Neural progenitor cell (in vitro differentiated cells): ENCODE measurements at places on chromosomes 13 and 19.
A peak's percentile ranks its signal among the peaks of the same experiment; 100 is the strongest.

GRCh38 chr19:3479177-3479833, 1.0 kb downstream of the SMIM24 start:
- peak; percentile 66 for DNase-seq

GRCh38 chr13:73372666-73373627, 314.1 kb downstream of the KLF5 start:
- no peak for DNase-seq

DNA sequence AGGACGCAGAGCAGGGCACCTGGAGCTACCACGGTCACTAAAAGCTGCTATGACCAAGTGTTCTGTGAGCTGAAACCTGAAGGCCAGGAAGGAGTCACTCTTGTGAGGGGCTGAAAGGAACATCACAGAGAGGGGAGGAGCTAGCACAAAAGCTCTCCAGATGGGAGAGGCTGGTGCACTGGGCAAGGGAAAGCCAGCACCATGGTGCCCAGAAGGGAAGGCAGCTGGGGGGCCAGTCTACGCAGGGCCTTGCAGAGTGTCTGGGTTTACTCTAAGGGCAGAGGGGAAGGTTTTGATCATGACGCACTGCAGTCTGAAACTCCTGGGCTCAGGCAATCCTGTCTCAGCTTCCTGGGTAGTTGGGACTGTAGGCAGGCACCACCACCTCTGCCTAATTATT, 4.1 kb upstream of the ZNF580 start:
- no peak for DNase-seq

- DNase-seq: no peak
These were observed 4.8 kb downstream of the SYNGR4 start for GRCh38 chr19:48368936-48369335.

DNA sequence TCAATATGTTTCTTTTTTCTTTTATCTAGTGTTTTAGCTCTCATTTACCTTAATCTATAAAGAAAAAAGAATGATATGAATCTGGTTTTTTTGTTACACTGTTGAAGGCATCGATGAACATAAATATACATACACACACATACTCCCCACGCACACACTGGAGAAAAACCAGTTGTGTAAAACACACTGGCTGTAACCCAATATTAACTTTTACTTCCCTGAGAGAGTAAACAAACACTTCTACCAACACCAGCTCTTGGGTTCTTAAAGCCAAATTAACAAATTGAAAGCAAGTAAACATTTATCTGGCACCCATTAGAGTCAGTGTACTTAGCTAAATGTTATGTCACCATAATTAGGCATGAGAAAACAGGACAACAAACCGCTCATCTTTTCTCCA, 145.7 kb downstream of the ABCC4 start:
- no peak for DNase-seq

- no peak for DNase-seq
These were observed 34.5 kb upstream of the GAS6 start for GRCh38 chr13:113898391-113898790.

DNA sequence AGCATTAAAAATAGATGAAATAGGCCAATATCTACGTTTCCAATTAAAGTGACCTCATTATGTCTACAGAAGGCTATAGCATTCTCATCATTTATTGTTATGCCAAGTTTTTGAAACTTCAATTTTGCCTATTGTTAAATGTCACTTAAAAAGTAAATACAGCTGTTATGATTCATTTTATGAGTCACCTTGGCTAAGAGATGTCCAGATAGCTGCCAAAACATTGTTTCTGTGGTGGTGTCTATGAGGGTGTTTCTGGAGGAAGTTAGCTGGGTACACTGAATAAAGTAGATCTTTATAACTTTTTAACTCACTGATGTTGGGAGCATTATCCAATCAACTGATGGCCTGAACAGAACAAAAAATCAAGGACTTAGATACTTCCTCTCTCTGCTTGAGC, 1209.7 kb upstream of the PCDH9 start:
- DNase-seq: no peak

DNA sequence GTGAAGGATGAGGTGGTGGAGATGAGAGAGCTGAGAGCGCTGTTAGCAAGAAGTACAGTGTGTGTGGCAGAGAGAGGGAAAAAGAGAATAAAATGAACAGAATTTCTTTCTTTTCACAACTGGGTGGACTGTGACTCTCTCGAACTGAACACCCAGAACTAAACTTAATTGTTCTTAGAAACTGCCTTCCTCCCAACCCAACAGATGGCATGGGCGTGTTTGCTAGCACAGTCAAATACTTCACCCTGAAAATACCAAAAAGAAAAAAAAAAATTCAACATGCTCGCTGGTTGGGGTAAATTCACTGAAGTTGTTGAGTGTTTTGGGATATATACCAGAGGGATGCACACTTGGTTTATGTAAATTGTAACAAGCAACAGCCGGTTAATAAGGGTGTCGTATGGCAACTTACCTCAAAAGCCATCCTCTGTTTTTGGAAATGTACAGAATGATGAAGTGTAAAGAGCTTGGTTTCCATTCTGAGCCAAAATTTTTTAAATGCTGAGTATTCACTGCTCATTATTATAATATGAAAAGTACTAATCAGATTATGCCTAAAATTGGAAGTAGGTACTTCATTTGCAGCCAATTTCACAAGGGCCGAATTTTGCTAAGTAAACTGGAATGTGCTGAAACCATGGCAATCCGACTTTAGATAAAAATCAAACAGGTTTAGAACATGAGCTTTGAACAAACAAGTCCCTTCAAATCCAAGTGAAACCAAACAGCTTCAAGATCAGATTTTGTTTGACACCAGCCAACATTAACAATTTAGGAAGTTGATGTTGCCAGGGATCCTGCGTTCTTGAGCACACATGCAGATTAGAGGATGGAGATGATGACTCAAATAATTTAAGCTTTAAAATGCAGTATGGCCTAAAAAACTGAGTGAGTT, 115.8 kb downstream of the ZIC5 start:
- no peak for DNase-seq

DNA sequence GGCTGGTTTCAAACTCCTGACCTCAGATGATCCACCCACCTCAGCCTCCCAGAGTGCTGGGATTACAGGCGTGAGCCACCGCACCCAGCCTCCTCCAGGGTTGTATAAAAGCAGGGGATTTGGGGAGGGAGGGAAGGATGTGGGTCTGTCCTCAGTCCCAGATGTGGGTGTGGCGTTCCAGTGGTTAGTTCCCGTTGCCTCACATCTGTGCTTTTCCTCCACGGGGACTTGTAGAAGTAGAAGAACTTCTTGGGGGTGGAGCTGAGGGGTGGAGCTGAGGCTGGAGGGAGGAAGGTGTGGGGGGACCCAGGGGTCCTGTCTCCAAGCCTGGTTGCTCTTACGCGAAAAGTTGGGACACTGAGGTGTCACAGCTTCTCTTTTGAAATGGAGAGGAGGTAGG, 514 bp upstream of the MCEMP1 start:
- no peak for DNase-seq

- DNase-seq: peak; percentile 36
These were observed 2.7 kb downstream of the TPM4 start for GRCh38 chr19:16078759-16079707.

DNA sequence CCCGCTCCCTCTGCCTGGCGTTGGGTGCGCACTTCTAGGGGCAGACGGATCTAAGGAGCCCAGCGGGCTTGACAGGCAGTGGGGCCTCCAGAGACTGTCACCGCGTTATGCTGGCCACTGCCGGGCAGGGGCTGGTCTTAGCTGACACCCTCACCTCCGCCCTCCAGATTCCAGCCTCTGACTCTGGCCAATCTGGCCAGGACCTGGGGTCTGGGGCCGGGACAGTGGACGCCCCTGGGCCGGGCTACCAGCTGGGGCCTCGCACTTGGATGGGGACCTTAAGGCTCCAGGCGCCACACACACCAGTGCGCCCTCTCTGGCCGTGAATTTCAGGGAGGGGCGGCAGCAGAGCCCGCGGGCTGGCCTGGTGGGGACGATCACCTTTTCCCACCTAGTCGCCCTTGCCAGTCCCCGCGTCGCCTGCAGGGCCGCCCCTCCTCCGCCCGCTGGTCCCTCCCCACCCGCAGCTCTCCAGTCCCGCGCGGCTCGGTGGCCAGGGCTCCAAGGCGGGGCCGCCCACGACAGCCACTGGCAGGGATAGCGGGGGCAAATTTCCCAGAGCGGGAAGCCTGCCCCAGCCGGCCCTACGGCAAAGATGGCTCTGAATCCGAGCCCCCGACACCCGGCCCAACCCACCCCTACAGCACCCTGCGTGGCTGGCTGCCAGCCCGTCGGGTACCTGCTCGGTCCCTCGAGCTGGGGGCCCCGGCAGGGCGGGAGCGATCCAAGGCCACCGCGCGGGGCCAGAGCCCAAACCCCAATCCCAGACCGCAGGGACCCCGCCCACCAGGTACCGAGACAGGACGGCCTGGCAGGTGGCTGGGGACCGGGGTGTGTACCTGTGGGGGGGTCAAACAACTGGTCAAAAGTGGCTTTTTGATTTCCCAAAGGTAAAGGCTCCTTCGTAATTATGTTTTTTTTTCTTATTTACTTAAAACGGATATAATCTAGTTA, 6.1 kb upstream of the ZNF98 start:
- DNase-seq: no peak

- DNase-seq: no peak
These were observed 49.3 kb upstream of the TUBGCP3 start for GRCh38 chr13:112637017-112637801.

GRCh38 chr13:48539550-48539949, 6.7 kb upstream of the RCBTB2 start:
- no peak for DNase-seq

DNA sequence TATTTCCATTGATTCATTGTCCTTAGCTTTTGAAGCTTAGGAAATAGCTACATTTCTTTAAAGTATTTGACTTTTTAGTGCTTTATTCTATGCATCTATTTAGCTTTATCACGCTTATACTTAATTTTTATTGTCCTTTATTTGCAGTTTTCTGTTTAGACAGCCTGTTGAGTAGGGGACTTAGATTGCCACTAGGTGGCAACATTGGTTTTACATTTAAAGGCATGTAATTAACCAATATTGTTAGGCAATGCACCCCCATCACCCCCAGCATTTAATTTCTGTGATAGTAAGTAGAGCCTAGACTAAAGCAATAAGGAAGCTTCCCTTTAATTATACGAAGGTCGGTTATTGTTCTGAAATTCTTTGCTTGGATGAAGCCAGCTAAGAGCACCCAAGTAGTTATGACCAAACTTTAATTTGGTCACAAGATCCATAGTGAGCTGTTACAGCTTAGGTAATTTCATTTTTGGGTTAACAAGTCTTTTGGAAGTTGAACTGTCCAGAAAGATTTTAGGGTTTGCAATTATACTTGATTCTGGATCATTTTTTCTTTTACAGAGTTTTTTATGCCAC, 36.5 kb downstream of the B3GLCT start:
- DNase-seq: peak; percentile 67

DNA sequence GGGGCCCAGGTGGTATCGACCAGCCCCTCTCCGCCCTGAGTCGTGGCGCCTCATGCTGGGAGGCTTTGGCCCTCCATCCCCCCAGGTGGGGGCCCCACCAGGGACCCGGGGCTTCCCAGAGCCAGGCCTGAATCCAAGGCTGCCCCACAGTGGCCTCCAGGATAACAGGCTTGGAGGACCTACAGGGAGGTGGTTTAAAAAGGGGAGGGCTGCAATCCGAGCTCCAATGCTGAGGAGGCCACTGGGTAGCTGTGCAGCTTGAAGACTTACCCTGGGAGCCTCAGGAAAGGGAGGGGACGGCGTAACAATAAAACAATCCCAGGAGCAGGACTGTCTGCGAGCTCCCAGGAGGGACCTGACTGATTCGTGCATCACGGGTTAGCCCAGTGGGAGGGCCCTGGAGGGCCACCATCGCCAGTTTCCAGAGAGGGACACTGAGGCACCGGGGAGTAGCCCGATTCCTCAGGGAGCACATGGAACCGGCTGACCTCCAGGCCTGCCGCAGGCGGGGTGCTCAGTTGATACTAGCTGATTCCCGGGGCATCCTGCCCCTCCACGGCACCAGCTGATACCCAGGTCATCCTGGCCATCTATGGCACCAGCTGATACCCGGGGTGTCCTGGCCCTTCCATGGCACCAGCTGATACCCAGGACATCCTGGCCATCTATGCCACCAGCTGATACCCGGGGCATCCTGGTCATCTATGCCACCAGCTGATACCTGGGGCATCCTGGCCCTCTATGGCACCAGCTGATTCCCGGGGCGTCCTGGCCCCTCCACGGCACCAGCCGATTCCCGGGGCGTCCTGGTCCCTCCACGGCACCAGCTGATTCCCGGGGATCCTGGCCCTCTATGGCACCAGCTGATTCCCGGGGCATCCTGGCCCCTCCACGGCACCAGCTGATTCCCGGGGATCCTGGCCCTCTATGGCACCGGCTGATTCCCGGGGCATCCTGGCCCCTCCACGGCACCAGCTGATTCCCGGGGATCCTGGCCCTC, 3.7 kb upstream of the C2CD4C start:
- peak; percentile 82 for DNase-seq

DNA sequence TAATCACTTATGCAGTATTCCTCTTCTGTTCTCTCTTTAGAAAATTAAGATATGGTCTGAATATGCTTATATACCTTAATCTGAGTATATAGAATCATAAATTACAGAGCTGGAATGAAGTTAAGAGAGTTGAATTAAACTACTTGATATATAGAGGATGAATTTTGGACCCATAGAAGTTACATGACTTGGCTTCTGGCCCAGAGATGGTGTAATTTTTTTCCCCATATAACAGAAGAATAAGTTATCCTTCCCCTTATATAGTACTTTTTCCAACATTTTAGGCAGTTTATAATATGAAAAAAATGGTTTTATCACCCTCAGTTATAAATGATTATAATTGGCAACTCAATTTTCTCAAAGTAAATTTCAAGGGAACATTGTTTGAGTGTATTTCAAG, 616.3 kb downstream of the TBC1D4 start:
- DNase-seq: no peak

GRCh38 chr19:31258211-31259052, 90.8 kb downstream of the TSHZ3 start:
- DNase-seq: no peak

DNA sequence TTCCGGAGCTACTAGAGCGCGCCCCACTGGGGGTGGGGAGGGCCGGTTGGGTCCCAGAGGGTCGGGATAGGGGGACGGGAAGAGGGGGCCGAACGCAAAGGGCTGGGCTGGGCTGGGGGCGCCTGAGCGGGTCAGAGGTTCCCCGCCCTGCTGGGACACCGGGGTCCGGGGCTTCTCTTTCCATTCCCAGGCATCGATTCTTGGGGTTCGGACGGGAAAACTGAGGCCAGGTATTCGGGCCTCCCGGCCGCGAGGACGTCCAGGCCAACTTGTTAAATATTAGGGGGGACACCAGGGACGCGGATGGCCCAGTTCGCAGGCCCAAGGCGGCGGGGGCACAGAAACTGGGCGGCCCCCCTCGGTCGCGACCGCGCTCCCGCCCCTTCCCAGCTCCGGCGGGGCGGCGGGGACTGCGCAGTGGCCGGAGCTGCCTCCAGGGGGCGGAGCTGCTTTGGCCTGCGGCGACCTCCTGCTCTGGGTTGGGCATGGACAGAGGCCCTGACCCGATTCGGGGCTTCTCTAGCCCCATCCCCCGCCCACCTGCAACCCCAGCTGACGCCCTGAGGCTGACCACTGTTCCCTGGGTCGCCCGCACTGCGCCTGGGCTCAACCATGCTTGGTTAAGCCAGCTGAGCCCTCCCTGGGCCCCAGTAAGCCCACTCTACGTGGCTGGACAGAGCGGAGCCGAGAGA, 1.2 kb upstream of the KLF16 start:
- peak; percentile 91 for DNase-seq
